ENCODE measurements at places on chromosomes 4 and X. TPM values are rescaled to one million over a fixed set of nuclear protein-coding genes. Genes with fewer than 3 reads are reported as not detected.

- no peak for DNase-seq
These were observed 25.3 kb downstream of the TSC22D3 start for GRCh38 chrX:107750263-107750662.

GRCh38 chr4:133059117-133059516 lies 90.0 kb upstream of the PCDH10 start:
- DNase-seq: no peak

DNA sequence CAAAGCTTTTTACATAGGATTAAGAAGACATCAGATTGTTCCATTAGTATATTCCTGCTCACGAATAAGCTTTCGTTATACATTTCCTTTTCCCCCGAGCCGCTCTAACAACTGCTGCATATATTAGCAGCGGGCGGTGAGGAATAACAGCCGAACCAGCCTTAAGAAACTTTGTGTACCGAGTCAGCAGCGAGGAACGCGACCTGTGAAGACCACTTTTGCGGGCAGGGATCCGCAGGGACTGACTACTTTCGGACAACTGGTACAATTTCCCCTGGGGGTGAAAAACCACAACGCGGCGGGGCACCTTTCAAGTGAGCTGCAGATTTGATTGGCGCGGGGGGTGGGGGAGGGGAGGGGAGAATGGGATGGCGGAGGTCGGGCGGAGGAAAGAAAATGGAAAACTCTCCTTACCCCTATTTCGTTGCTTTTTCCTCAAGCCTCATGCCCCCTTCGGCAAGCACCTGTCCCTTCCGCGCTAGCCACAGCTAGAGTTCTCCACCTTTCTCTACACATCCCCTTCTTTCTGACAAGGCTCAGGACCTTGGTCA lies 5.9 kb upstream of the PITX2 start:
- no peak for DNase-seq

GRCh38 chrX:11629593-11630211 lies 36.0 kb downstream of the ARHGAP6 start:
- DNase-seq: peak; percentile 53

DNA sequence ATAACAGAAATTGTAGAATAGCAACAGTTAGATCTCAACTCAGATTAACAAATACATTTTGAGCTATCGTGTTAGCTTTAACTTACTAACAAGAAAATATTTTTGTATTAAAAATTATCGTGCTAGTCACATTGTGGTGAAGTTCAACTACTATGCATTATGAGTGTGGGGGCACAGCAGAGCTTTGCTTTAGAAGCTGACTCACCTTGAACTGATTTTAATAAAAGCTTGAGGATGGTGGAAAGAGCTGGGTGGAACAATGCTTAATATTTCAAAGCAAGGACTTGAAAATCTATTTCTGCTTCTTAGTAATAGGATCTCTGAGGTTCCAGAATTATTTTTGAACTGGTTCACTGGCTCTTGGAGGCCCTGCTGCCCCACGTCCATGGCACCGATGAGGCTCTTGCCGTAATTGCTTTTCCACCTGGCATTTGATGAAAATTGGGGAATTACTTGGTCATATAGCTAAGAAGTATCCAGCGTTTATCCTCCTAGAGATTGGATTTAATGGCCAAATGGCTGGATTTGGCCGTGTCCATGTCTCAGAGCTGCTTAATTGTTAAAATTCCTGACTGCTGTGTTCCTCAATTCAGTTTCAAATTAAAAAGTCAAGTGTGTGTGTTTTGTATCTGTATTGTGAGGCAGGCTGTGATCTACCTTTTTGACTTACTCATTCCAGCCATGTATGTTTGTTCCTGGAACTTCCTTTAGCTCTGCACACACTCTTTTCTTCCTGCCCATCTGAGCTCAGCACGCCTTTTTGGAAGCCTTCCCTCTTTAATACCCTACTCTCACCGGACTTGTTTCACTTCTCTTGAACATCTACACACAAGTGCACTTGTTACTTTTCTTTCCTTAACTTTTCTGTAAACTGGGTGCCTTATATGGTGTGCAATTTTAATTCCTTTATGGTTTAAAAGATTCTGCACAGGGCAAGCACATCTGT lies 66.6 kb upstream of the LIMCH1 start:
- no peak for DNase-seq

DNA sequence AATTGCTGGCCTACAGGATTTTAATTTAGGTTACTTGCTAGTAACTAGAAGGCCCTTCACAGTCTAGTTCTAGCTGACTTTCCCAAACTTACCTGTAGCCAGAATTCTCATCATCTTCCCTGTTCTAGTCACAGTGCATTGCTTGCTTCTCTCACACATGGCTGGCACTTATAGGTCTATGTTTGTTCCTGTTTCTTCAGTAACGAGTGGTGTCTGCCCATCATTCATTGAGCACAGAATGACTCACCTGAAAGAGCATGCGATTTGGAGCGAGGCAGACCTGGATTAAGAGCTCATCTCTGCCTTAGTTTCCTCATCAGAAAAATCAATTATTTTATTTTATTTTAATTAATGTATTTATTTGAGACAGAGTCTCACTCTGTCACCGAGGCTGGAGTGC lies 201.7 kb upstream of the ANK2 start:
- DNase-seq: no peak

DNA sequence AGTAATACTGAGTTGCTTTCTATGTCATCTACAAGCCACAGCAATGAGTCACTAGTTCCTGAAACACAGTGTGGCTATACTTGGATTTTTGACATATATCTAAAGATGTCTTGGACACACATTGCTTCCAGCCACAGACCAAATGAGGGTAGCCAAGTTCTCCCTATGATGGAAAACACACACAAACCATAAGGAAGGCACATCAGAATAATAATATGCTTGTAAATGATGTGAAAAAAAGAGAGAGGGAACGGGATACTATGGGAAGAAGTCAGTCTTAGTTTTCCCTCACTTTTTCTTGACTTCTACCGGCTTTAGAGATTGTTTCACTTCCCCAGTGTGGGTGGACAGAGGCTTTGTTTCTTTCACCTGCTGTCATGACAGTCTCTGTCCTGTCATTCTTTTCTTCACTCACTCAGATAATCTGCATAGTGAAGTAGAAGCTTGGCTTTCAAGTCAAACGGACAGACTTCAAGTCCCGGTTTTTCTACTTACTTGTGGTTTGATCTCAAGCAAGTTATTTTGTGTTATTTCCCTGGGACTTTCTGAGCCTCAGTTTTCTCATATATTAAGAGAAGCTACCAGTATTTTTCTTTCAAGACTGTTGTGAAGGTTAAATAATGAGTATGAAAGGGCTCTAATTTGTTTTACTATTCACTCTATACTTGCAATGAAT lies 34.7 kb downstream of the P2RY10 start:
- DNase-seq: no peak

GRCh38 chr4:127410644-127411043 lies 222.1 kb upstream of the INTU start:
- DNase-seq: no peak

DNA sequence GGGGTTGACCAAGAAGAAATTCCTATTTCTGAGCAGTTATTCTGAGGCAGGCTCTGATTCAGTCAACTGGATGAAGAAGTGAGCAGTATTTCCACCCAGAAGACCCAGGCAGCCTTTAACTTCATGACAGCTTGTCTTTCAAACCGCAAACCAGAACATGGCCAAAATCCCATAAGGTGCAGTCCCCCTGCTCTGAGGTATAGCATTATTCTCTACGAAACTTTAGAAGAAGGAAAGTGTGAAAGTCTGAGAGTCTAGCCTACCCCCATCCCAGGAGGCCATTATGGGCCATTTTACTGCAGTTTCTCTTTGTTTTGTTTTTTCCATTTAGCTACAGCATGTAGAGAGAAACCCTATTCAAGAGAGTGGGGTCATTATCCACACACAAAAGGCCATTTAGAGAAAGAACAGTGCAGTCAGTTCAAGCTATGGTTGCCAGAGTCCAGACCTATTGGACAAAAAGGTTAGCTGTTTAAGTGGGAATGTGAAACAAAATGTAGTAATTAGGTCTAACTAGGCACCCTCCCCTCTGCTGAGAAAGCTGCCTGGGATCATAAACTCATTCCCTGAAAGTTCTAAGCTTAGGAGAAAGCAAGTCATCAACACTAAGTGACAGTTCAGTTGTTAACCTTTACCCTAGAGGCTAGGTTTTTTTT lies 52.1 kb upstream of the RASGEF1B start:
- DNase-seq: no peak

DNA sequence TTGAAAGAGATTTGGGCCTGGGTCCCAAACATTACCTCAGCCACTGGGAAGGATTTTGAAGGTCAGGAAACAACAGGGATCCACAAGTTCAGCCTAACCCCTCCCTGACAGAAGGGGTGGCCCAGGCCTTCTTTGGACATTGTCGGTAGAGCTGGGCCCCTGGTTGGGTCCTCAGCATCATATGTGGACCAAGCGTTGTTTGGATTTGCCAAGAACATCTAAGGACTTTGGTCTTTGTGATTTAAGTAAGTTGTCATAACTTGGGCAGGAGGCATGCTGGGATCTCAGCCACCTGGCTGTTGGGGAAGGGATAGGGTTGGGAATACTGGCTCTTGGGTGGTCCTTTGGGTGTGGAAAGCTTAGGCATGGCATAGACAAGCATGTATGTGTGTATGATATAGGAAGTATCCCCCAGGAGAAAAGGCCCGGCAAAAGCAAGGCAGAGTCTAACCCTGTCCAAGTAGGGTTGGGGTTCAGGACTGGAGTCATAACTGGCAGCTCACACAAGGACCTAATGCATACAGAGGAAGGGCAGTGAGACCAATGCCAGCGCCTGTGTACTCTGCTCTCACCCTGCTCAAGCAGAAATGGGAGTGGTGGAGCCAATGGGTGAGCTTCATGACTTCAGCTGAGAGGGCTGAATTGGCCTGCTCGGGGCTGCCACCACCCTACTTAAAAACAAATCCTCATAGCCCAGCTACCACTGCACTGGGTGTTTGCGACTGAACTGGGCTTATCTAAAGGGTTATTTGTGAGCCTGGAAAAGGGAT lies 102.8 kb downstream of the RTL5 start:
- DNase-seq: no peak

DNA sequence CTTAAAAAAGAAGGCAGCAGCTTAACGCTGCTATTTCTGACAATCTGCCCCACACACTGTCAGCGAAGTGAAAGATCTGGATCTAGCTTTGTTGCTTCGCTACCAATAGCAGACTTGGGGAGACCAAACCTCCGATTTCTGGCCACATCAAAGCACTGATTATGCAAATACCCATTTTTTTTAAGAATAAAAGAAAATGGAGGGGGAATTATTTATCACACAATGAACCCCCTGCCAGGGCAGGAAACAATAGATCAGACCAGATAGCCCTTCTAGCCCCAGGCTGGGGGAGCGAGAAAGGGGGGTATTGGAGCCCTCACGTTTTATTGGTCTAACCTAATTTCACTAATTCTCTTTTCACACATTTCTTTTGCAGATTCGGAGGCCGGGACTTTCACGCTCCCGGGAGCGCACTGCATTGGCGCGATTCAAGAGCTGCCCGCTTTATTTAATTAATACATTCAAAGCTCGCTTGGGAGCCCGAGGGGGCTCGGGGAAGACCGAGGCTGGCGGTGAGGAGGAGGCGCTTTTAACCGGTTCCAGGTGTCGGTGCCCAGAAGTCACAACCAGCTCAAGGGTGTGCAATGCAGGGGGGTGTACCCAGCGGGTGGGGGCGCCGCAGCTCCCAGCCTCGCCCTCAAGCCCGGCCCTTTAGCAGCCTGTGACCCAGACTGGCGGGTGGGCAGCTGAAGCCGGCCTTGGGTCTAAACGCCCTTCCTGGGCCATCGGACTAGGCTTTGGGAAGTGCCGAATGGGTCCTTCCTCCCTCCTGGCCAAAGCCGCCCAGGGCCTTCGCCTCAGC lies 5.5 kb downstream of the NEUROG2 start:
- no peak for DNase-seq

DNA sequence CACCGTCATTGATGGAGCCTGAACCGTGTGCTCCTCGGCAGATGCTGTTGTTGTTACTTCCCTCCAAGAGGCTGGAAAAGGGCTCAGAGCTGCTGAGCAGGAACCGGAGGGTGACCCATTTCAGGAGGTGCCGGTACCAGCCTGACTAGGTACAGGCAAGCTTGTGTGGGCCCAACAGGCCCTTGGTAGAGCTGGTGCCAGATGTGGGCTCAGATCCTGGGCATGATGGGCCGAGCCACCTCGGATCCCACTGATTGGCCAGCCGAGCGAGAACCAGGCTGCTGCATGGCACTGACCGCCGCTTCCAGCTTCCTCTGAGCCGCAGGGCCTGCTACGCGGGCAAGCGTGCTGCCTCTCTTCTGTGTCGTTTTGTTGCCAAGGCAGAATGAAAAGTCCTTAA lies 33.7 kb downstream of the NOP14 start:
- DNase-seq: no peak

LRIT3 gene
- not detected for total RNA-seq

TASL gene
- not detected for total RNA-seq

NEUROG2 gene
- total RNA-seq: not detected

GLOD5 gene
- not detected for total RNA-seq

CCKAR gene
- total RNA-seq: not detected

ALAS2 gene
- total RNA-seq: not detected

Measured in H4 (cell line).